ENCODE measurements at places on chromosomes 4 and X.

DNA sequence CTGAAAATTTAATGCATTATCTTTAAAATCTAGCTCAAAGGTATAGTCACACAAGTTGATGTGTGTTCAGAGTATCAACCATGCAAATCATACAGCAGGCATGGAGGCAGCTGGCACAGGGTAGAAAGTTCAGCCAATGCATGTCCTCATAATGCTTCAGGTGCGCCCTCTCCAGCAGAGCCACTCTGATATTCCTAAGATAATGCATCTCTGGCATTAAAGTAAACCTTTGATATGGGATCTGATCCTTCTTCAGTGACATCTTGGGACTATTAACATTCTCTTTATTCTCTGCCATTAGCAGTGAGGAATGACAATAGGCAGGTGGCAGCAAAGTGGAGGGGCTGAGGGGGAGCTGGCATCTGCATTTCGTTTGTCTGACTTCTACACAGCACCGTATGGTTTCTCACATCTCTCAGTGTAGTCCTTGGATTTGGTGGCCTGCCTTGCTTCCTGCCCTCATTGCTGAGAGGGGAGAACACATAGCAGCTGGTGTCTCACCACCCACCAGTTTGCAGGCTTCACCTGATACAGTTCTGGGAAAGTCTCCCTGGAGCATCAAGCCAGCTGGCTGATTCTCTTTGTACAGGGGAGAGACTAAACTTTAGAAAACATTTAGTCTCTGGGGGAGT, 168.7 kb upstream of the TBC1D9 start:
- no peak for DNase-seq

DNA sequence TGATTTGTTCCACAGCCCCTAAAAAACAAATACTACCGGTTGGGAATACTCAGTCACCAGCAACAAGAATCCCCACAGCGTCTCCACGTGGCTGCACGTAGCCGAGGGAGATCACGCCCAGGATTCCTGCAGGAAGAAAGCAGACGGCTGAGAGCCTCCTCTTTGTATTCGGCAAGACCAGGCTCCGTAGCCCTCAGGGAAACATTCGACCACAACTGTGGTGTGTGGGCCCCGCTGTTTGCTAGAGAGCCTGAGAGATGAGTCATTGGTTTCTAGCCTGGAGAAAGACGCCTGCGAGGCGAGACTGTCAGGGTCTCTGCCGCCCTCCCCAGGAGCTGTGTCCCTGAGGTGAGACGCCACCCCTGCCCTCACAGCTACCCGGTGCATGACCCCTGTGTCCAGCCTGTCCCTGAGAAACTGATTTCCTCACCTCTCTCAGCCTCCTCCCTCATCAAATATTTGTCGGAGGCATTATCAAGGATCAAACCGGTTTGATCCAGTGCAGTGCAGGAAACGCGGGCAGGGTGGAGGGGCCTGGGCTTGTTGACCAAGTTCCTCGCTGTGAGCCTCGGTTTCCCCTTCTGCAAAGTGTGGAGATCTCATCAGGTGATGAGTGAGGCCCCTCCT, 4.7 kb upstream of the S100P start:
- peak; percentile 34 for DNase-seq

DNA sequence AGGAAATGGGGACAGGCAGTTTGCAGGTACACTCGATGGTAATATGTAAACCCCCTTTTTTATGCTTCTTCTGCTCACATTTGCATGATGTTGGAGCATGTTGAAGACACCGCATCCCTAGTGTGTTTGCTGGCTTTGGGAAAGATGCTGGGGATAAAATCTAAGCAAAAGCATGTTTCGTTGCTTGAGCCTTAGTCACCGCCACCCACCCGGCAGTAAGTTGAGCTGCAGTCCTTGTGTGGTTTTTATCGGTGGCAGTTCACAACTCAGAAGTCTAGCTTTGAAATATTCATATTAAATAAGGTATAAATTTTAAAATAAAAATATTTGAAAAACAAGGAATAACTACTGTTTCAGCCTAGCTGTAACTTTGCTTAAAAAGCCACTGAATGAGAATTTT, 21.7 kb upstream of the MND1 start:
- DNase-seq, result no peak

- no peak for DNase-seq
Observed at GRCh38 chr4:40953283-40954087, 203.7 kb downstream of the NSUN7 start.

- DNase-seq, result no peak
Observed at GRCh38 chrX:45619290-45619689, 418.6 kb upstream of the DIPK2B start.

- DNase-seq, result no peak
Observed at GRCh38 chr4:10441512-10441911, 15.7 kb downstream of the ZNF518B start.

GRCh38 chr4:152689615-152690501, 10.1 kb upstream of the TMEM154 start:
- no peak for DNase-seq

DNA sequence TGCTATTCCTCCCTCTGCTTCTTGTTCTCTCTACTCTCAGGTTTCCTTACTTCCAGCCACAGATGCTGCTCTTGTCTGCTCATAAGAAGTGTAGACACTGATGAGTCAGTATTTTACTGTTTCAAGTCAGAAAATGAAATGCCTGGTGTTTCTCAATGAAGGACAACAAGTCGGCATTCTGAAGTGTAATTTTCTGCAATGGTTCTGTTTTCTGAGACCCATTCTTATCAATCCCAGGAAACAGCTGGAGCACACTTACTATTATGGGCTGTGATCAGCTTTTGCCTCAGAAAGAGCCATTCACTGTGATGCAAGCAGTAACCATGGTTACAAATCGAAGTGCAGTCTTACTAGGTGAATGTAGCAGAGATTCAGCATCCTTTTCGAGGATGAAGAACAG, 42.0 kb downstream of the SLC4A4 start:
- DNase-seq, result no peak

GRCh38 chr4:7280926-7281690, 88.8 kb downstream of the SORCS2 start:
- DNase-seq, result no peak

GRCh38 chr4:108263057-108263456, 94.3 kb upstream of the LEF1 start:
- DNase-seq, result no peak

DNA sequence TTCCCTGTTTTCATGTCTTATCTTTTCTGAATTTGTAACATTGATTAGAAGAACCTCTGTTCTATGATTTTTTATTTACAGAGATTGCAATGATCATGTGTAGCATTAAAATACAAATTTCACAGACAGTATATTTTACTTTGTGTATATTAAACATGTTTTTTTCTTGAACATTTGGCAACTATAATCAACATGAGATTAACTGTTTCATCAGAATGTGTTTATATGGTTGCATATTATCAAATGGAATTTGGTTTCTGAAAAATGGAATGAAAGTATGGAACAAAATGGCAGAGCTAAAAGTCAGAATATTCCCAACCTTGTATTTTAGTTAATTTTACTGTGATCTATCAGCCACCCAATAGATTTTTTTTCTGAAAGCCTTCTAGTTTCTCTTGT, 19.9 kb downstream of the ARSJ start:
- DNase-seq, result no peak

DNA sequence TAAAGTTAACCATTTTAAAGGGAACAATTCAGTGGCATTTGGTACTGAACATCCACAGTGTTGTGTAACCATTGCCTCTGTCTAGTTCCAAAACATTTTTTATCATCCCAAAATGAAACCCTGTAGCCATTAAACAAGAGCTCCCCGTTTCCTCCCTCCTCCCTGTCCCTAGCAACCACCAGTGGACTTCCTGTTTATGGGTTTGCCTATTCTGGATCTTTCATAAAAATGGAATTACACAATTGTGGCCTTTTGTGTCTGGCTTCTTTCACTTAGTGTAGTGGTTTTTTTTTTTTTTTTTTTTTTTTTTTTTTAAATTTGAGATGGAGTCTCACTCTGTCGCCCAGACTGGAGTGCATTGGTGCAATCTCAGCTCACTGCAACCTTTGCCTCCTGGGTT, 11.6 kb downstream of the RBMX2 start:
- no peak for DNase-seq

- DNase-seq, result no peak
Observed at GRCh38 chr4:156391325-156391653, 437.6 kb upstream of the CTSO start.

DNA sequence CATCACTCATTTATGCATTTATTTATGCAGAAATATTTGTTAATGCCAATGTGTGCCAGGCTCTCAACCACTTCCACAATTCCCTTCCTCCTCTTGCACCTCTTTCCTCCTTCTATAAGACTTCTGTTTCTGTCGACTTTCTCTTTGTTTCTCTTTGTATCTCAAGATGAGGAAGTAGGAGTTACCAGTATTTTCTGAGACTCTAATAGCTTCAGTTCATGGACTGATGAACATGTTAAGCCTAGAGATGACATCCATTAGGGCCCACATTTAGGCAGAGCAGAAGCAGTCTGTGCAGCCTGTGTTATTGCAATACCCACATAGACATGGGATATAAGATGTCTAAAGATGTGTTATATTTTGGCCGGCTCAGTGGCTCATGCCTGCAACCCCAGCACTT, 241.8 kb upstream of the SMIM31 start:
- no peak for DNase-seq

DNA sequence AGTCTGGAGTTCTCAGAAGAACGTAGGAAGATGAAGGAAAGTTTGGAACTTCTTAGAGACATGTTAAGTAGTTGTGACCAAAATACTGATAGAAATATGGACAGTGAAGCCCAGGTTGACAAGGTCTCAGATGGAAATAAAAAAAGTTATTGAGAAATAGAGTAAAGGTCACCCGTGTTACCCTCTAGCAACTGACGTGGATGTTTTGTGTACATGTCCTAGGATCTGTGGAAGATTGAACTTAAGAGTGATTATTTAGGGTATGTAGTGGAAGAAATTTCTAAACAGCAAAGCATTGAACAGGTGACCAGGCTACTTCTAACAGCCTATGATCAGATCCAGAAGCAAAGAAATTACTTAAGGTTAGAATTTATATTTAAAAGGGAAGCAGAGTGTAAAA, 1020.4 kb downstream of the FSTL5 start:
- DNase-seq, result no peak

- DNase-seq, result no peak
Observed at GRCh38 chrX:331825-332495, 13.4 kb upstream of the GTPBP6 start.

DNA sequence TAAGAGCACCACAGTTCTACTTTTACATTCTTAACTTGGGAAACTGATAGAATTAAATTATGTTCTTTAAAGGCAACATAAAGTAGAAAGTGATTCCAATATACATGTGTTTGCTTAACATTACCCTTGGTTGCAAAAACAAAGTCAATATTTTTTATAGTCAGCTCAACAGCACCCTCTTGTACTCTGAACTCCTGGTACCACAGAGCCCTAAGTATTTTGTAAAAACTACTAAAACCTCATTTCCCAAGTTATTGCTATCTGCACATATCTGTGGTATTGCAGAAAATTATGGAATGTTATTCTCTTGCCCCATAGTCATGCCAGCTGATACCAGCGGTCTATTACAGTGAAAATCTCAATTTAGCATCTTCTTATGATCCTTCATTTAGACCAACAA, 2.9 kb downstream of the KIF4A start:
- DNase-seq, result no peak

DNA sequence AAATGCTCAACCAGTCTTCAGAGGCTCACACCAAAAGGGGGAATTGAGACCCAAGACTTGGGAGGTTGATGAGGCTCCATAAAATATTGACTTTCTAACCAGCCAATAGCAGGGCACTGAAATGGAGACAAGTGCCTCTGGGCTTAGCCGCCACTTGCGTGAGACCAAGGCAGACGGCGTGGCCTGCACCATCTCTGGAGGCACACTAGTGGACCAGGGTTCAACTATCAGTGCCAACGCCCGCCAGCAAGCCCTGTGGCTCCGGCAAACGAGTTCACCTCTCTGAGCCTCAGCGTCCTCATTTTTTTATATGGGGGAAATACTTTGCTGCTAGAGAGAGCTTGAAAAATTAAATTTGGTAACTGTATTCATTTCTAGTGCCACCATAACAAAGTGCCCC, 50.3 kb downstream of the PPP2R2C start:
- no peak for DNase-seq

- no peak for DNase-seq
Observed at GRCh38 chrX:12611471-12611870, 179.7 kb upstream of the PRPS2 start.

DNA sequence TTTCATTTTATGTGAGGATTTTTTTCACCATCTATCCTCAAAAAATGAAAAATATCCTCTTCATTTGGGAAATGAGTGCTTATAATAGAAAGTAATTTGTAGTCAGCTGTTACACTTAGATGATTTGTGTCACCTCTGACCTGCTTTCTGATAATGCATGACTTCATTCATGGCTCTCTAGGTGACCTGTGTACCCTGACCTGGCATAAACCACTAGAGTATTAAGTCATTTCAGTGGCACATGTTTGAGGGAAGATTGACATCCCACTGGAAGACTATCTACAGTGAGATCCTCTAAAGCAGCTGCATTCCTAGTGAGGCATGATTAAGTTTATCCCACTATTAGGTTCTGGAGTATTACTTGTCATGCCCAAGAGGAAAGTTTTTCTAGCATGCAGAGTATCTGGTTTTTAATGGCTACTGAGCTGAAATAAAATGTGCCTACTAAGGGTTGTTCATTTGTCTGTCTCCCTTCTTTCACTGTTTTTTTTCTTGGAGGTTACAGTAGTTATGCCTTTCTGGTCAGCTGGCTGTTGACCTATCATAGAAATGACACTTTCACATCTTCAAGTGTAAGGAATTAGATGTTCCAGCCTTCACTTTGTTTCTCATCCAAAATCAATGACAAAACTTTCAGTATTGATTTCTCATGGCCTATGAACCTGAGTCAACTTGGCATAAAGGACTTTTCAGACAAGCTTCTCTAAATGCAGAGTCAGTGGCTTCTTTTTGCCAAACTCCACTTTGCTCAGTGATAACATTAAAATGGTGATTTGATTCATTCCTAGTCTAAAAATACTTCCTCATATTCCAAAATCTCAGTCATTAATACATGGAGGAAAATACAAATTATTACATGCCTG, 33.1 kb downstream of the TET2 start:
- DNase-seq, result no peak

DNA sequence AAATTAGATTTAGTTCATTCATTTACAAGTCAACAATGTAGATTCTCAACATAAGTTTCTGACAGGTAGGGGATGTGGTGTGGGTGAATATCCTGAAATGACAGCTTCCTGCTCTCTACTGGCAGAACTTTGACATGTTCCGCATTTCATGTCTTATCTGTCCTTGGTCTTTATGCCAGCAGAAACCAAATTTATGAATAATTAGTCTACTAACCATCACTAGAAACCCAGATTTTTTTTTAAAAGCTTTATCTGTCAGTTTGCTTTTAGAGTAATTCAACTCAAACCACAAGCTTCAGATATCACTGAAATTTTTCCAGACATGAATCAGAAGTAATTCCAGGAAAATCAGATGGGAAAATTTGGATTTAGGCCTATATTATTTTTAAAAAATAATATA, 17.9 kb downstream of the COQ2 start:
- no peak for DNase-seq

- DNase-seq, result no peak
Observed at GRCh38 chr4:129138810-129139496, 43.0 kb downstream of the C4orf33 start.

DNA sequence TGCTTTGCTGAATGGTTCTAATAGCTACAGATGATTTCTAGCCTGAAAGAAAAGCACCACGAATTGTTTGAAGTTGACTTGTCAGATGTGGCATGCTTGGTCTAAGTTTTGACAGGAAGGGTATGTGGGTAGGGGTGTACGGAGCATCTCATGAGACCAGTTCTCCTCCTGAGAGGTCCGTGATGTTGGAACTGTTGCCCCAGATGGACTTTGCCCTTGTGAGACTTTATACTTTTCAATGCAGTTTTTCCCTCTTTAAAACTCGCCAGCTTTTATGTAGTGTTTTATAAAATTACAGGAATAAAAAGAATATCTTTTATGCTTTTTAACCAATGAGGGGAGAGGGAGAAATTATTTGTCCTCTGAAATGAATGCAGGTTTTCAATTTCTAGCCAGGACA, 16.6 kb upstream of the XG start:
- no peak for DNase-seq

All from prostate gland (tissue), 2 donors.